ENCODE measurements at places on chromosomes 6 and 20. TPM values are rescaled to one million over a fixed set of nuclear protein-coding genes. Genes with fewer than 3 reads are reported as not detected.

The TMEM200A gene
- total RNA-seq, result not detected

The C6orf118 gene
- total RNA-seq, result not detected

The PGC gene
- total RNA-seq, result not detected

The GPSM3 gene
- total RNA-seq, result 10.4 TPM

The SYS1 gene
- 35.1 TPM for total RNA-seq

The LINC00237 gene
- total RNA-seq, result not detected

The MYB gene
- total RNA-seq, result 0.95 TPM

DNA sequence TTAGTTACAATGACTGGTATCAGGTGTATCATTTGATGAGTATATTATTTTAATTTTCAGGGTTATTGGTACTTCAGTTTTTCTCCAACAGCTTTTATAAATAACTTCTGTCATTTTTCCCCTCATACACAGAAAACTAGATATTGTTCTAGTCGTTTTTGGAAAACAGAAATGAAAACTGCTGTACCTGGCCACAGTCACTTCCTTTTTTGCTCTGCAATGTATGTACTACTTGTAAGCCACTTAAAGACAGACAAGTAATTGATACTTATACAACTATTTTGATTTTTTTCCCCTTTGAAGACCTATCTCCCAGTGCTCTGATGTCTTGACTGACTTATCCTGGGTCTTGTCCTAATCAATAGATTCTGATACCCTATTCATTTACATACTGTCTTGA lies 218.6 kb upstream of the RUNX2 start:
- no peaks in the 10 kb centered on the region for H3K27me3 ChIP-seq
- no peak overlapping the region for H3K27ac ChIP-seq
- DNase-seq, result no peak
- H3K4me3 ChIP-seq, result no peak overlapping the region
- H3K36me3 ChIP-seq, result no peaks in the 10 kb centered on the region

GRCh38 chr6:132330759-132331158 lies 70.5 kb downstream of the MOXD1 start:
- no peak overlapping the region for H3K4me3 ChIP-seq
- no peak for DNase-seq
- H3K4me1 ChIP-seq, result peaks cover 32% of the 10 kb centered on the region
- peak overlapping the region; percentile 5 for H3K27ac ChIP-seq

GRCh38 chr6:135145063-135145800 lies 35.9 kb upstream of the MYB start:
- no peaks in the 10 kb centered on the region for H3K36me3 ChIP-seq
- DNase-seq, result no peak
- no peak overlapping the region for H3K27ac ChIP-seq

GRCh38 chr20:41696428-41696827 lies 78.3 kb upstream of the CHD6 start:
- peaks cover 12% of the 10 kb centered on the region for H3K4me1 ChIP-seq
- no peak overlapping the region for H3K4me3 ChIP-seq
- no peaks in the 10 kb centered on the region for H3K36me3 ChIP-seq
- no peak overlapping the region for H3K27ac ChIP-seq

GRCh38 chr6:117613920-117614560 lies 11.7 kb upstream of the GOPC start:
- H3K36me3 ChIP-seq, result no peaks in the 10 kb centered on the region
- H3K4me3 ChIP-seq, result no peak overlapping the region
- H3K4me1 ChIP-seq, result peaks cover 12% of the 10 kb centered on the region
- H3K27ac ChIP-seq, result no peak overlapping the region
- DNase-seq, result peak; percentile 20
- no peaks in the 10 kb centered on the region for H3K27me3 ChIP-seq

DNA sequence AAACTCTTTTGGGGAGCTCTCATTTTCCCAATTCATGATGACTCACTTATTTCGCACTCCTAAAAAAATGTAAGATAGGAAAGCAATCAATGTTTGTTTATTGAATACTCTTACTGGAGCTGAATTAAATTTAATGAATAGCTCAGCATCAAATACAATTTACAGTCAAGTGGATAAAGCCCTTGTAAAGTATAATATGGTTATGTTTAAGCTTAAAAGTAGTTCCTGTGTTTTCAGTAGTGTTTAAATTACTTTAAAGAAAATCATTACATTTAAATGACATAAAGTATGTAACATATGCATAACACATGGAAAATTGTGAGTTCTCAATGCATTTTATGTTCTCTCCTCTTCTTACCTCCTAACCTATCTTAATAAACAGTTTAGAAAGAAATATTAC lies at the start of gene OR2B3:
OR2B3 (minus strand) TSS at position 101 of the 400 bp plus-strand sequence; CDS start at position 36, 65 bp downstream.
- no peak for DNase-seq
- H3K36me3 ChIP-seq, result no peaks in the 10 kb centered on the region
- H3K27me3 ChIP-seq, result peaks cover 7% of the 10 kb centered on the region
- H3K4me1 ChIP-seq, result no peaks in the 10 kb centered on the region
- H3K4me3 ChIP-seq, result no peak within 1 kb of the TSS
- H3K27ac ChIP-seq, result no peak within 1 kb of the TSS

GRCh38 chr6:44653091-44653490 lies 265.6 kb downstream of the CDC5L start:
- no peaks in the 10 kb centered on the region for H3K27me3 ChIP-seq
- H3K4me1 ChIP-seq, result peaks cover 20% of the 10 kb centered on the region
- H3K4me3 ChIP-seq, result no peak overlapping the region

All from PC-9 (cell line).